Activated naive CD4-positive, alpha-beta T cell (primary cell): ENCODE measurements at places on chromosomes 5 and 9.

DNA sequence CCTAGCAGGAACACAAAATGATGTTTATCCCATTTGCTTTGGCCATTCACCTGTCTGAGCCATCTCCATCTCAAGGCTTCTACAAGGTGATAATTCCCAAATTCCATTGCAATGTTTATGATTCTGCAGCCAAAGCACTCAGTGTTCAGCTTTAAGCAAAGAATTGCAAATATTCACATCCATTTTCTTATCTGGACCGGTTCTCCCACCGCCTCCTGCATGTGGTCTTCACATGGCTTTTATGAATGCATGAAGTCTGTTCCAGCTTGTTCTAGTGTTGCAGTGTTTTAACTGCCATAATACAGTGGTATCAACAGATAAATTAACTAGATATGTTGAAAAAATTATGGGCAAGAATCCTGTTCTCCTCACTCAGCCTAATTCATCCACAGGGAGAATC is 443.0 kb upstream of the KLF4 start:
- DNase-seq: no peak

DNA sequence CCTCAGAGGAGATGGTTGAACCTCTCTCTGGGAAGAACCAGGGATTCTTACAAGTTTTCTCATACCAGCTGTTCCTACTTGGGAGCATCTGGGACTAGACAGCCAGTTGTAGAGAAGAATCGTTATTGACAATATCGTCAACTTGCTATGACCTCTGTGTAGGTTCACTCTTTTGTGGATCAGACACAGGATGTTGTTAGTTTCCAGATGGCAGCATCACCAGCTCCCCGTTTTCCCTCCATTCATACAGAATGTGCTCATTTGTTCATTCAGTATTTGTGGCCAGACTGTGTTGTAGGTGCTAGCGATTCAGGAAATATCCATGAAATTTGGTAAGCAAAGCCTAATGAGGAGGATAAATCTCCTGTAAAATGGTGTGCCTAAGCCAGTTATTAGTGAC is 3.7 kb downstream of the PDE8B start:
- no peak for DNase-seq

DNA sequence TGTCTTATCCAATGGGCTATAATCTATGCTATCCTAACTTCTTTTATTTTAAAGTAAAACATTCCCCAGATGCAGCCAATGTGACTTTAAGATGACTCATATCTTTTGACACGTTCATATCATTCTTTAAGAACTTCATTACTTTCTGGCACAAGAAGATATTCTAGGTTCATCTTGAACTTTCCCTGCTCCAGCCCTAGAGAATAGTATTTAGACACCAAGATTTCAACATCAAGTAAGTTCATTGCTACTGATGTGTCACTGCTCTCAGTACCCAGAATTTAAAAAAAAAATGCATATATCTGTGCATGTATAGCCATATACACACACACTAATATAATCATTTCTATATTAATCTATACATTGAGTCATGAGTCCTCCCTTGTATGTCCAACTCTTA is 175.2 kb downstream of the SAXO1 start:
- no peak for DNase-seq

DNA sequence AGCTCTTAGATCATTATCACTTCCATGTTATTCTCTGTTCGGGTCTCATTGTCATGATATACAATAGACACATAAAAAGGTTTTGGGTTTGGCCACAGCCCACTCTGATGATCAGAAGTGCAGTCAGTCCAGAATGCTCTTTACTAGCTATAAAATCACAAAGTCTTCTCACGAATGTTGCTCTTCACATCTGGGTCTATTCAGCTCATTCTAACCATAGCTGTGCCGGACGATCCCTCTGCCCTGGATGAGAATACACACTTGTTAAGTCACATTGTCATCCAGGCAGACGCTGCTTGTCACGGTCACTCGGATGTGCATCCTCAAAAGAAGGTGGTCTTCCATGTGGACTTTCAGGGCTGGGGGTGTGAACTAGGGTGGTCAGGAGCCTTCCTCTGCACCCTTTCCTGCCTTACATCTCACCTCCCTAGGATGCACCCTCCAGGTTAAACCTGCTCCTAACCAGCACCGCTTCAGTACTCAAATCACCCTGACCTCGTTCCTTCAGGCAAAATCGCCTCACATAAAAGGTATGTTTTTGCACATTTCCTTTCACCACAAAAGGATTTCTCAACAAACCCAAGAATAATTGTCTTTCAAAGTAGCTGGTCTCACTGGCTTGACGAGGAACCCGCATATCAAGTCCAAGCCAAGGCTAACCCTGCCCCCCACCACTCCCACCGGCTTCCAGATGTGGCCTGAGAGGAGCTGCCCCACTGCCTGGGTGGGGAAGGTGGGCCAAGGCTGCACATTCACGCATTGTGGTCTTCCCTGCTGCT is 21.9 kb downstream of the ANKH start:
- DNase-seq: no peak

- no peak for DNase-seq
Observed at GRCh38 chr5:113950186-113950585, 411.7 kb upstream of the KCNN2 start.

- DNase-seq: no peak
Observed at GRCh38 chr9:86909388-86909787, 37.9 kb downstream of the GAS1 start.
